ENCODE measurements at places on chromosomes 7 and 10.

- DNase-seq: no peak
Observed at GRCh38 chr10:32943395-32943794, 14.6 kb downstream of the ITGB1 start.

GRCh38 chr10:14787938-14788337 is 13.2 kb upstream of the FAM107B start:
- DNase-seq: no peak

DNA sequence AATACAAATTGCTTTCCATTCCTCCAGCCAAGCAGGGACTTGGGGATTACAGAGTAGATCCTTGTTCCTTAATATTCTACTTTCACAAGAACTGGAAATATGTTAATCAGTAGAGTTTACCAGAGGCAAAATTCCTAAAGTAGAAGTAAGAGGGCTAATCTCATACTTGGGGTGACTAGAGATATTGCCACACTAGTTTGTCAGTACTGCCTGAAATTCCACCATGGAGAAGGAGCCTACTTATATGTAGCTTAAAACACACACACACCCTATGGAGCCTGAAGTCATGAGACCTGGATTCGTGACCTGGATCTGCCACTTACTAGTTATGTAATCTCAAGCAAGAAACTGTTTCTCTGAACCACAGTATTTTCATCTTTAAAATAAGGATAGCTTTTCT is 33.9 kb downstream of the STRIP2 start:
- no peak for DNase-seq

GRCh38 chr10:2282202-2282601 is 544.9 kb upstream of the ADARB2 start:
- no peak for DNase-seq

DNA sequence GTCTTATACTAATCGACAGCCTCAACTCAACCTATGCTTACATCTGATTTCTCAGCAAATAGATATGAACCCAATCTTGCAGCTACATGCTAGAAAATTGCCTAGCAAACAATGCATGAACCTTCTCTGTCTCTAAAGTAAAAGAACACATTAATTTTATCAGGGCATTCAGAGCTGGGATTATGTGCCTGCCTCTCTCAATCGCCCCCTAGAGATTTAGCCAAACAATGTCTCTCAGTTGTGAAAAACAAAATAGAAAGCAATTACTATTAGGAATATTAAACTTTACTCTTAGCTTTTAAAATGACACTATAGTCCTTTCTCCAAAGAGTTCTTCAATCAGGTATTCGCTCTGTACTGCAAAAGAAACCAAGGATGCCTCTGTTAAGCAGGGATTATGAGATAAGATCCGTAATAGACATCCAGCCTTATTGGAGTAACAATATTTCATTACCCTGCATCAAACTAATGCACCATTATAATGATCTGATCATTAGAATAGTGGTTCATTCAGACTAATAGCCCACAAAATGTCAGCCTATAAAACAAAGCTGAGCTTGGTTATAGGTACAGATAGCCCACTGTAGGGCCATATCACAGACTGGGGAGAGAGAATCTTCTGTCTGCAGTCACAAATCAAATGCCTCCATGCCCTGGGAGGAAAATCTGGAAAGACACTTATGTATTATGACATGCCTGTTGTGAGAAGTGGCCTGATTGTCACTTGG is 736.9 kb downstream of the PARD3 start:
- DNase-seq: no peak

DNA sequence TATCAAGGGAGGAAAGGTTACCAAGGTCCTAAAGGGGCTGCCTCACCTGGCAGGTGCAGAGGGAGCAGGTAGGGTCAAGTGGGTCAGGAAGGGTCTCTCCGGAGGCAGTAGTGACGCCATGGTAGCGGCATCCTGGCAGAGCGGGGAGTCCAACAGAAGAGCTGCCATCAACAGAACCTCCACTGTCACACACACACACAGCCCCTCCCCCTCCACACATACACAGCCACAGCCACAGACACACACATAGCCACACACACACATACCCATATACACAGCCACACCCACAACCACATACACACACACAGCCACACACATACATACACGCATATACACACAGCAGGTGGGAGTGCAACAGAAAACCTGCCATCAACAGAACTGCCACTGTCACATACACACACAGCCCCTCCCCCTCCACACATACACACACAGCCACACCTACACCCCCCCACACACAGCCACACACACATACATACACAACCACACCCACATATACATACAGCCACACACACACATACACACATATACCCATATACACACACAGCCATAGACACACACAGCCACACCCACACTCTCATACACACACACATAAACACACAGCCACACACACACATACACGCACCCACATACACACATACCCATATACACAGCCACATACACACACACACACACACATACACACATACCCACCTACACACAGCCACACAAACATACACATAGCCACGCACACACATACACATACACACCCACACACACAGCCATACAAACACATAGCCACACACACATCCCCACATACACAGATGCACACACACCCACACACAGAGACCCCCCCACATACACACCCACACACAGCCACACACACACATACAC is 23.1 kb downstream of the KCP start:
- no peak for DNase-seq

DNA sequence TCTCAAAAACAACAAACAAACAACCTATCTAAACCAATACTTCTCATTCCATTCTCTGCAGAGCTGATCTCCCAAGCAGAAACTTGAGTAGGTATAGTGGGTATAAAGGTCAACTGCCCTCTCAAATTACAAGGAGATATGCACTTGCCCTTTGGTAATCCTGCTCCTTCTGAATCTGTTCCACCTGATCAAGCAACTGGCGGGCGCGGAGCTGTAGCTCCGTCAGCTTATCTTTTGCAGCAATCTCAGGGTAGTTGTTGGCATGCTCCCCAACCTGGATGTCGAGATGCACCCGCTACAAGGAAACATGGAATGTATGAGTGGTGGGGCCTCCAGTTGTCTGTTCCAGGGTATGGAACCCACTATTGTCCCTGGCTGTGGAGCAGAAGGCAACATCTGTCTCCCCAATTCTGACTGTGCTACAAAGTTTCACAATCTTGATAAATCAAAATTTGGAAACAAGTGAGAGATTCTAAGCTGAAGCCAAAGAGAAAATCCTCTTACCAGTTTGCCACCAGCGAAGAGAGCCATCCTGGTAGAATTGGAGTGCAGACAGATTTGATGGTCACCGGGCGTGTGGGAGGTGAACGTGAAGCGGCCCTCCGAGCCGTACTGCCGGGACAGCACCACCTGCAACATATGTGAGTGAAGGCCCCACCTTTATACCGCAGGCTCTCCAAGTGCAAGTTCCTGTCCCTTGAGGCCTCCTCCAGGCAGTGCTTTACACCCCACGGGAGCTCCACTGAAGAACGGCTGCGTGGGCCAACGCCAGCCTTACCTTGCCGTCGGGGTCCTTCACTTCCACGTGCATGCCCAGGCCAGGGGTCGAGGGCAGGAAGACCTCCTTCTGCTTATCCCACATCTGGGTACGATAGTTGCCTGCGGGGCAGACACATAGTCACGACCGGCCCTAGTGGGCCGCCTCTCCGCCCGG is 819 bp downstream of the TMED4 start:
- DNase-seq: peak; percentile 18

- DNase-seq: no peak
Observed at GRCh38 chr10:74282151-74282847, 131.3 kb downstream of the ADK start.

DNA sequence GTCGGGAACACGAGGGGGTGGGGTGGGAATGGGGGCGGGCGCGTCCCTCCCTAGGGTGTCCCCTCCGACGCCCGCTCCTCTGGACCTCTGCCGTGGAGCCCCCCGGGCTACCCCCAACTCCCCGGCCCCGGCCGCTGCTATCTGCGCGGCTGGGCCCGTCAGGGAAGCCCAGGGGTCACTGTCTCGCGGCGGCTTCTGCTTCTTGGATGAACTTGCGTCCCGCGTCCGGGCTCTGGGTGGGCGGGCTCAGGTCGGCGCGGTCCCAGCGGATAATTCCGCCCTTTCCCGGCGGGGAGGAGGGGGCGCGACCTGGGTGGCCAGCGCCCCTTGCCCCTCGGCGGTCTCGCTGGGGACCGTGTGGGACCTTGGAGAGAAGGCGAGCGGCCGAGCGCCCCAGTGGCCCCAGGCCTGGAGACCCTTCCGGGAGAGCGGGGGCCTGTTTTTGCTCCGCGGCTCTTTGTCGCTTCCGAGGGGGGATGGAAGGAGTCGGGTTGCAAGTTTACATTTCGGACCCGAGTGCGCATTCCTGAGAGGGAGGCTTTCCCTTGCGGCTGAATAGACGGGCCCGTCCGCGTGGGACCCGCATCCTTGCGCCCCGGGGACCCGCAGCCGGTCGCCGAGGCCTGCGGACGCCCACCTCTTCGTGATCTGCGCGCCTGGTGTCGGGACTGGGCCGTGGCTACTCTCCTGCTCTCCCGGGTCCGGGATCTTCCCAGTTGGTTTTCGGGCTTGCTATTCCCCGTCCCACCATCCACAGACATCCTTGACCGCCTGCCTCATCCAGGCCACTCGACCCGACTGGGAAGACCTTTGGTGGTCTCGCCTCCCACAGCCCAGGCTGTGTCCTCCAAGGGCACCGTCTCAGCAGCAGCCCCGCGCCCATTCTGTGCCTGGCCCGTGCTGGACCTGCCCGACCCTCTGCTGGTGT is 812 bp downstream of the DOCK1 start:
- DNase-seq: no peak

- no peak for DNase-seq
Observed at GRCh38 chr7:25714013-25714412, 438.0 kb upstream of the NFE2L3 start.

- no peak for DNase-seq
Observed at GRCh38 chr10:5271526-5271925, 74.9 kb downstream of the AKR1C4 start.

DNA sequence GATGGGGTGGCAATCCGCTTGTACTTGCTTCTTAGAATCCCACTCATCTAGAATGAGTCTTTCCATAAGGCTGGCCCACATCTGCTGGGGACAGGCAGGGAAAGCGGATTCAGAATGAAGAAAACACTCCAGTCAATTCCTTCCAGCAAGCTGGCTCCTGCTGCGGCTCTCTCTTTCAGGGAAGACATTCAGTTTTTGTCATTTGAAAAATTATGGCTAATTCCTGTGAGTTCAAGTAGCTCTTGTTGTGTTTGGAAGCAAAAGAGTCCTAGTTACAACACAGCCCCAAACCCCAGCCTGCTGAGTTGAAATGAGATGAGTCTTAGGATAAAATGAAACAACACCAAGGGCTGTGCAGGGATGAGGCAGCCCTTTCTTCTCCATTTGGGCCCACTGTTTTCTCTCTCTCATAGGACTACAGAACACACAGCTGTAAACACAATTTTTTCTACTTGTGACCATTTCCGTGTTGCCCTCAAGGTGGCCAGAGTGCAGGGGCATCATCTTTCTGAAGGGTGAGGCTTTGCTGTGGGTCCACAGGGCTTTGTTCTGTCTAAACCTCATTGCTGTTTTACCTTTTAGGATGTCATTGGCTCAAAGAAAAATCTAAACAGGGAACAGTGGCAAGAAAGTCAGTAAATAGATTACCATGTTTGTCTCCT is 90.8 kb upstream of the EEPD1 start:
- DNase-seq: no peak

DNA sequence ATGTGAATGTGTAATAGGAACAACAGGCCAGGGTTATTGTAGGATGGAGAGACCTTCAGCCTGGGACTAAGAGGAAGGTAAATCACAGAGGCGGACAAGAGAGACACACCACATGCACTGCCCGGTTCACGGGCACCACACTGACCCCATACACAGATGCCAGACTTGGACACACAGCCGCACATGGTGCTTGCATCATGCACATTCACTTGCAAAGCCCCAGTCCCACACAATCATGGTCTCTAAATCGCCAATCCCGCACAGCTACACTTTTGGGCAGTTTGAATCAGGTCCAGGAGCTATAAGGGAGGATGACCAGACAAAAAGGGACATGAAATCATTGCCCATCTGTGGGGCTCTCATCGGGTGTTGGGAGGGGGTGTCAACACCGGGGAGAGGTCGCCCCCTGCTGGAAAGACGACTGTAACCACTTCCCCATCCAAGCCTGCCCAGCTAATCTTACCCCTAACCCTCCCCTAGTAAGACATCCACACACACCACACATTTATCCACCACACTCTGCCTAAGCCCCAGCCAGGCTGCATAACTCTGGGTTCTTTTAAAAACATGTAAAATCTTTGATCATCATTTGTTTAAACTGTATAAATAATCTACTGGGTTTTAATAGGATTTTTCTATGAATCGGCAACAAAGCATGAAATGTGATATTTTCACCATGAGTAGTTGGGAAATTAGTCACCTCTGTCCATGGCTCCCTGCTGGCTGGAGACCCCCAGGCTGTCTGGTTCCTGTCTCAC is 40.5 kb upstream of the SLF2 start:
- DNase-seq: no peak

- DNase-seq: no peak
Observed at GRCh38 chr7:8390262-8390626, 43.2 kb upstream of the NXPH1 start.

DNA sequence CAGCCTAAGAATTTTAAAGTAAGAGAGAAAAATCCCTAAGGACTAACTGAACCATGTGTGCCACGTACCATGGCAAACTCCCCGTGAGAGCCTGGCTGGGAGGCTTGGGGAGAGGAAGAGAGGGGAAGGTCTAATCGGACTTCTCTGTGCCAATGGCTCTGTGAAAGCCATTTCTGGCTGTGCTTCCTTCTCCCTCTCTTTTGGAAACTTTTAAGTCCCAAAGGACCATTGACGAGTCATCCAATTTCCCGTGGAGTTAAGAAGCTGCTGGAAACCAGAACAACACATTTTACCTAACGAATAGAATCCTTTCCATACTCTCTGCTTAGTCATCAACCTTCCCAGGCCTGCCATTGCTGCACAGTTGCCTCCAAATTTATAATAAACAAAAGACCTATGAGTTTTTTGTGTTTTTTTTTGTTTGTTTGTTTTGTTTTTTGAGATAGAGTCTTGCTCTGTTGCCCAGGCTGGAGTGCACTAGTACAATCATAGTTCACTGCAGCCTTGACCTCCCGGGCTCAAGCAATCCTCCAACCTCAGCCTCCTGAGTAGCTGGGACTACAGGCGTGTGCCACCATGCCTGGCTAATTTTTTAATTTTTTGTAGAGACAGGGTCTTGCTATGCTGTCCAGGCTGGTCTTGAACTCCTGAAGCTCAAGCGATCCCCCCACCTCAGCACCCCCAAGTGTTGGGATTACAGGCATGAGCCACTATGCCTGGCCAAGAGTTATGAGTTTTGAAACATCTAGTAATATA is 13.2 kb downstream of the LAMB1 start:
- DNase-seq: no peak

DNA sequence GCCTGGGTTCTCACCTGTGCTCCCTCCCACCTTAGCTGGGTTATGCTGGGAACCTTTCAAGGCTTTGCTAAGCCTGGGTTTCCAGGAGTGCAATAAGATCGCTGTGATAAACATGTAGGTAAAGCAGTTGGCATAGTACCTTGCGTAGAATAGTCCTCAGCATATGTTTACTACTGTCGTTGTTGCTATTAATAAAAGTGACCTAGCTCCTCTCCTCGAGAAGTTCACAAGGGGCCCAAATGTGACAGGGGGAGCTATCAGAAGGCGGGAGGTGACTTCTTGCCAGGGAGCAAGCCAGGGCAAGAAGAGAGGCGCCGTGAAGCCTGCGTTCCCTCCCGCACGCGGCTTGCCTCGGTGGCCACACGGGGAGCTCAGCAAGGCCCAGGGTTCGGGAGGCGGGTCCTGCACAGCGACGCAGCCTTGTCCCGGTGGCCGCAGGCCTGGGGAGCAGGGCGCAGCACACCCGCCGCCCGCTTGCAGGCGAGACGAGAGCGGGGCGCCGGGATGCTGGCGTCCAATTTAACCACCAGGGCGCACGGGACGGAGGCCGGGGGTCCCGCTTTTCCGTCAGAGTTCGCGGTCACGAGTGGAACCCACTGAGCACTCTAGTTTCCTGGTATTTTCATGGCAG is 106.2 kb downstream of the SNX10 start:
- no peak for DNase-seq

Data from effector memory CD4-positive, alpha-beta T cell (primary cell).